ENCODE measurements at places on chromosomes 6 and 20.

DNA sequence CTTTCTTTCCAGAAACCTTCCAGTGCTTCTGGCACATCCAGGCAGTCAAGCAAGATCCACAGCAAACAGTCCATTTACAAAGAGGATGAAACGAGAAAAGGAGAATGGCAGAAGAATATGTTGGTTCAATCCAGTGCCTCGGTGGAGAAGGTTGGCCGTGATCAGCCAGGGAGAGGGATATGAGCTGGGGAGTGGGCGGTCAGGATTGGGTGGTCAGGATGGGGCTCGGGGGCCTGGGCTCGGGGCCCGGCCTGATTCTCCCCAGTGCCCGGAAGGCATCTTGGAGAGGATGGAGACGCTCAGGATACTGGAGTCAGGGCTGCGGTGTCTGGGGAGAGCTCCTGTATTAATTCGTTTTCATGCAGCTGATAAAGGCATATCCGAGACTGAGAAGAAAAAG lies 61.3 kb downstream of the EFCAB8 start:
- no peak for DNase-seq

- no peak for DNase-seq
Measured at GRCh38 chr20:32205110-32205842, 2.3 kb downstream of the PLAGL2 start.

- DNase-seq = no peak
Measured at GRCh38 chr6:108161724-108162282, 4.0 kb upstream of the NR2E1 start.

GRCh38 chr6:33171880-33172687 lies 20.2 kb downstream of the COL11A2 start:
- DNase-seq = no peak

GRCh38 chr20:22346716-22347115 lies 237.7 kb downstream of the FOXA2 start:
- no peak for DNase-seq

- DNase-seq = no peak
Measured at GRCh38 chr6:99019381-99019780, 71.6 kb upstream of the FBXL4 start.

GRCh38 chr6:39859025-39859424 lies 66.8 kb downstream of the DAAM2 start:
- DNase-seq = no peak

DNA sequence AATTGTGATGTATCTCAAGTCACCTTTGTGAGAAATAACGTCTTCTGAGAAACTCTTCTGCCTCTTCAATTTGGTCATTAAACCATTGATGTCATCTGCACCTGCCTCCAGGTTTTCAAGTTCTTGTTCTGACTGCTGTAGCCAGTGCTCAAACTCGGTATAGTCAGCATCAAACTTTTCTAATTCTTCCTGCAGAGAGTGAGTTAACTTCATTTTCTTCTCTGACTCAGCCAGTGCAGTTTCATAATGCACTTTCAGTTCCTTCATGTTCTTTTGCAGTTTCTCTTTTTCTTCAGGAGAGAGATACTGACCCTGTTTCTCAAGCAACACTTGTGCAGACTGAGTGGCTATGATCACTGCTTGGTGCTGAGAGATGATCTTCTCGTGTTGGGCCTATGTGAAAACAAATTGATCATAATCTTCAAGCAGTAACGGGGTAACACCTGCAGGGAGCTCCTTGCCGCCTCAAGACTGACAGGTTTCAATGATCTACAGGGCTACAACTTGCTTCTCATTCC lies 48.8 kb downstream of the DST start:
- DNase-seq = no peak

- DNase-seq = no peak
Measured at GRCh38 chr6:108799791-108800190, 48.4 kb upstream of the ARMC2 start.

- DNase-seq = no peak
Measured at GRCh38 chr6:110826236-110827129, 11.2 kb upstream of the CDK19 start.

GRCh38 chr6:4644996-4645395 lies 131.2 kb upstream of the CDYL start:
- peak; percentile 14 for DNase-seq

- DNase-seq = no peak
Measured at GRCh38 chr20:47143657-47144056, 212.8 kb downstream of the ZMYND8 start.

- DNase-seq = no peak
Measured at GRCh38 chr20:8121666-8122065, 10.4 kb upstream of the PLCB1 start.

- no peak for DNase-seq
Measured at GRCh38 chr6:144110210-144110609, 14.8 kb upstream of the SF3B5 start.

- DNase-seq = no peak
Measured at GRCh38 chr20:32429745-32430360, 71.7 kb downstream of the ASXL1 start.

DNA sequence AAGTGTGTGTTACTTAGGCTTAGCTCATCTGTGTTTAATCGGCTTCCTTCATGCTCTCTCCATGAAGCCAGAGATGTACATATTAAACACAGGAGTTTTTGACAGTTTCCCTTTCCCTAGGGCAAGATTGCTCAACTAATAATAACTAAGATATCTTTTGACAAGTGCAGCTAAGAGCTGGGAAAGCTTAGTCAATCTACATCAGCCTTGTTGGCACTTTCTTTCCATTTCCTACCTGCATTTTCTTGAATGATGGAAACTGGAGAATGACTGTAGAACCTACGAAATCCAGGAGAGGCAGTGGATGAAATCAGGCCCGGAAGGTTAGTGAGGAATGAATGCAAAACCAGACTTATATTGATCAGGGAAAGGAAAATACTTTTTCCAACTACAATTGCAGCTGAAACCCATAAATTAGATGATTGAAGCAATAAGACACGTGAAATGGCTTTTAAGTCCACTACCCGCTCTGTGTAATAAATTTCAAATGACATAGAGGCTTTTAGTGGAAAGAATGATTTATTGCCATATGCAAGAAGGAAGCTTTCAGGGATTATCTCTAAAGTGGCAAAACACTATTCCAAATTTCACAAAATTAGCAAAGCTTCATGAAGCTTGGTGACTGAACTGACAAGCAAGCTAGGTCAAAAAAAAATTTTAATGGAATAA lies 237.2 kb upstream of the ID4 start:
- no peak for DNase-seq

GRCh38 chr6:116631379-116631990 lies 15.2 kb downstream of the RSPH4A start:
- no peak for DNase-seq

GRCh38 chr6:11120271-11121005 lies 8.9 kb upstream of the ERVFRD-1 start:
- DNase-seq = no peak

DNA sequence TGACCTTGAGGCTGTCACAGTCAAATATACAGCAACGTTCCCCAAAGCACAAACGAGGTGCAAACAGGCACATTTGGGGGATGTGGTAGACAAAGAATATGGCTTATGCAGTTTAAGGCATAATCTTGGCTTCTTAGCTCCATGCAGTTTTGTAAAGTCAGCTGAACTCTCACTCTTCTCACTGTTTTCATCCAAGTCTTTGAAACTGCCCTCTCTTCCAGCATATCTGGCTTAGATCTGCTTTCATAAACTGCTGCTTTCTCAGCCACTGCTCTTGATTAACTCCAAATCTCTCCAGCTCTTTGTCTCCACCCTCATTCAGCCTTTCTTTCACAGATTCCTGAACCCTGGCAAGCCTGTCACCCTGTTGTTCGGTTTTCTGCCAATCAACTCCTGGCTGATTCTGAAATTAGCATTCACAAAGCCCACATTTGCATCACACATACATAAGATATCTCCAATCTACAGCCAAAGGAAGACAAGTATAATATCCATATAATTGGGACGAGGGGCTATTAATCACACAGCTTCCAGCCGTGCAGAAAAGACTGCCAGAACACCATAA lies 301.1 kb upstream of the RNF217 start:
- DNase-seq = no peak

GRCh38 chr20:24587384-24588046 lies 118.1 kb downstream of the SYNDIG1 start:
- DNase-seq = no peak

DNA sequence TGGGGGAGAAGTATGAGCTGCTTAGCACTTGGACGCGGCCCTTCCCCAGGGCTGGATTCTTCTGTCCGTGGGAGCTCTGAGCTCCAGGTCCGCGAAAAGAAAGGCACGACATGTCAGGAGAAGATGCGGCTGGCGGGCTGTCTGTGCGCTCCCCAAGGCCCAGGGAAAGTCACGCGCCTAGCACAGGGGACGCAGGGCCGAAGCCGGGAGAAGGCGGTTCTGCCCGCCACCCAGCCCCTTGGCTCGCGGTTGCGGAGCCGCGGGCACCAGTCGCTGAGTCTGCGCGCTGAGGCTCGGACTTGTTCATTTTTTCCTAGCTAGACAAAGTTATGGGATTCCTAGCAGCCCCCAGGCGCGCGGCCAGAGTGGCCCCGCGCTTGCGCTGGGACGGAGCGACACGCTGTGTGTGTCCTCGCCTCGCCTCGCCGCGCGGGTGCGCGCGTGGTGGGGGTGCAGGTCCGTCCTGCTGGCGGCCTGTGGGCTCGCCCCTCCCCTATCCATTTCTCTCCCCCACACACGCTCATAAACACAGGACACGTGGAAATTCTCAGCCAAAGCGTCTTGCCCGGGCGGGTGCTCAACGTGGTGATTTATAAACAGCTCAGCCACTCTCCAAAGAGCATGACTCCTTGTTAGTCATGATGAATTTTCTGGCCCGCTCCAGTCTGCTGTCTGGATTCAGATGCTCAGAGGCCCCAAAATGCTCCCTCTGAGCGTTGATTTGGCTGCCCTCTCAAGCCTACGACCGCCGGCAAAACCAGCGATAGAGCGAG lies 1.9 kb upstream of the POU3F2 start:
- DNase-seq = no peak

DNA sequence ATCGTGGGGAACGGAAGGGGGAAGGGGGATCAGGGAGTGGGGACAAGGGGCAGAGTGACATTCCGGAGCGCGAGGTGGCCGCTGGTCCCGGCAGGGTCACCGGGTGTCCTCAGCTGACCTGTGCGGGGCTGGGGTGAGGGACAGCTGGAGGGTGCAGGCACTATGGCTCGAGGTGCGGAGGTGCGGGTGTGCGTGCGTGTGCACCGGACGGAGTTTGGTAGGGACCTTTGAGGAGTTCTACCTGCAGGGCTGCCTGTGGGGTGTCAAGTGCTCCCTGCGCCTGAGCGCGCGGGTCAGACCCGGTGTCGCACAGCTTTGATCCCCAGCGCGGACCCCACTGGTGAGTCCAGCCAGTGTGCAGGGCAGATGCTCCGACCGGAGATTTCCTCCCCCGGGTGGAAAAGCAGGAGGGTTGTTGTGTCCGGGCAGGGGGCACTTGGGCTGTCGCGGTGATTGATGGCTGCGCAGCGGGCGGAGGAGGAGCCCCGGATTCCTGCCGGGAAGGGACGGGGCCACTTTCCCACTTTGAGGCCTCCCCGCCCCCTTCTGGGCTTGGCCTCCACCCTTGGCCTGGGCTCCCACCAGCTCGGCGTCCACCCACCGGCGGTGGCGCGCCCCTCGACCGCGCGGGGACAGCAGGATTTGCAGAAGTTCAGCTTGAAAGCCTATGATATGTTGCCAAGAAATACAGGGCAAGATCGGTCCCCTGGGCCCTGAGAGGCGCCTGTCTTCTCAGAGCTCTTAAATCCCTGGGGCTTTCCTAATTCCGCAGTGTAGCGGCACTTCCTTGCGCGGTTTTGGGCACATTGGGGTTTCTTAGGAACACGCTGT lies 658 bp downstream of the RIN2 start:
- no peak for DNase-seq

- no peak for DNase-seq
Measured at GRCh38 chr6:109466212-109466923, 10.8 kb upstream of the MICAL1 start.

DNA sequence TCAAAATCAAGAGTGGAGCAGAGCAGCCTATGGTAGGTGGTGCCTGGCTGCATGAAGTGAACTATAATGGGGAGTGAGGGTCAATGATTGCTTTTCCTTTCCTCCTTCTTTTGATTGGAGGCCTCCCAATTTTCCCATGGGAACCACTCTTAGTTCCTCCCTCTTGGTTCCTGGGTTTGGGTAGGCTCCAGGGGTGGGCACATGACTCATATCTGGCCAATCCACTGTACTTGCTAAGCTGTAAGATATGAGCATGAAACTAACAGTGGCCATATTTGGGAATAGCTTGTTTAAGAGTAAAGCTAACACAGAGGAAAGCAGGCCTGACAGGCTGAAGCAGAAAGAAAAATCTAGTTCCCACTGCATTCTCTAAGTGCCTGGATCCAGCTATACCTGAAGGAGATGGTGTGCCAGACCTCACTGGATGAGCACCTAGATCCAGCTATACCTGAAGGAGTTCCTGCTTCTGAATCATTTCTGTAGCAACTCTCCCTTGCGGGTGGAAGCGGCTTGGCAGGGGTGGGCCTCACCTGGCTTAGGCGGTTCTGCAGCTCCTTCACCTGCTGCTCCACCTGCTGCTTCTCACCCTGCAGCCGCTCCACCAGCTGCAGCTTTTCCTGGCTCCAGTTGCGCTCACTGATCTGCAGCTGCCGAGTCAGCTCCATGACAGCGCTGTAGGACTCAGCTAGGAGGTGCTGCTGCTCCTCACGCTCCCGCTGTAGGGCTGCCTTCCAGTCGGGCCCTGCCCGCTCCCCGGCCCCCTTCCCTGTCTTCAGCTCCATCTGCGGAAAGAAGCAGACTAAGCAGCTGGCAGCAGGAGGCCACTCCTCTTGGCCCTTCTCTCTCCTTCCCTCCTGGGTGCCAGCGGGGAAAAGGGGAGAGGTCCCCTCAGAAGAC lies 29.0 kb upstream of the DSN1 start:
- DNase-seq = no peak

- DNase-seq = no peak
Measured at GRCh38 chr6:3707024-3707423, 44.5 kb downstream of the PXDC1 start.

DNA sequence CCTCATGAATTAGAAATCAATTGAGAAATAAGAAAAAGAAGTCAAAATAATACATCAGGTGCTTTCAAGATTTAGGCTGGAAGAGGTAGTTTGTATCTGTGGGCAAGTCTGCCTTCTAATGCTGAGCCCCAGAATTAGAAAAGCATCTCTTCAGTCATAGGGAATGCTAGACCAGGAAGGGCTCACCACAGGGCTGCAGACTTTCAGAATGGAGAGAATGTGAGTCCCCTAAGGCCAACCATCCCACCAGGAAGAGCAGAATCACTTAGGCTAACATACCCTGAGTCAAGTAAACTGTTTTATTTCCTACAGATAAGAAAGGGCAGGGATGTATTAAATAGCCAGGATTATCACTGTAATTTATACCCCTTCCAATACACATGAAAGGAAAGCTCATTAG lies 510.2 kb downstream of the RNF144B start:
- DNase-seq = no peak

DNA sequence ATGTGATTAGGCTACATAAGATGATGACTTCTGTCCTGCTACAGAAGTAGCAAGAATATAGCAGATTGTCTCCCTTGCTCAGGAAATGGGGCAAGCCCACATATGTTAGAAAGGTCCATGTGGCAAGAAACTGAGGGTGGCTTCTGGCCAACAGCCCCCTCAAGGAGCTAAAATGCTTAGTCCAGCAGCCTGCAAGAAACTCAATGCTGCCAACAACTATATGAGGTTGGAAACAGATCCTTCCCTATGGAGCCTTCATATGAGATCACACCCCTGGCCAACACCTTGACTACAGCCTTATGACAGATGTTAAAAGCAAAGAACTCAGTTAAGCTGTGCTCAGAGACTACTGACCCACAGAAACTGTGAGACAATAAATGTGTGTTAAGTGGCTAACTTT lies 22.1 kb downstream of the PTPRT start:
- DNase-seq = no peak

Measured in urinary bladder (tissue), 4 donors.